ENCODE measurements at places on chromosomes 7 and 10.

- no peak for DNase-seq
Measured at GRCh38 chr7:47366211-47366610, 215.7 kb downstream of the TNS3 start.

DNA sequence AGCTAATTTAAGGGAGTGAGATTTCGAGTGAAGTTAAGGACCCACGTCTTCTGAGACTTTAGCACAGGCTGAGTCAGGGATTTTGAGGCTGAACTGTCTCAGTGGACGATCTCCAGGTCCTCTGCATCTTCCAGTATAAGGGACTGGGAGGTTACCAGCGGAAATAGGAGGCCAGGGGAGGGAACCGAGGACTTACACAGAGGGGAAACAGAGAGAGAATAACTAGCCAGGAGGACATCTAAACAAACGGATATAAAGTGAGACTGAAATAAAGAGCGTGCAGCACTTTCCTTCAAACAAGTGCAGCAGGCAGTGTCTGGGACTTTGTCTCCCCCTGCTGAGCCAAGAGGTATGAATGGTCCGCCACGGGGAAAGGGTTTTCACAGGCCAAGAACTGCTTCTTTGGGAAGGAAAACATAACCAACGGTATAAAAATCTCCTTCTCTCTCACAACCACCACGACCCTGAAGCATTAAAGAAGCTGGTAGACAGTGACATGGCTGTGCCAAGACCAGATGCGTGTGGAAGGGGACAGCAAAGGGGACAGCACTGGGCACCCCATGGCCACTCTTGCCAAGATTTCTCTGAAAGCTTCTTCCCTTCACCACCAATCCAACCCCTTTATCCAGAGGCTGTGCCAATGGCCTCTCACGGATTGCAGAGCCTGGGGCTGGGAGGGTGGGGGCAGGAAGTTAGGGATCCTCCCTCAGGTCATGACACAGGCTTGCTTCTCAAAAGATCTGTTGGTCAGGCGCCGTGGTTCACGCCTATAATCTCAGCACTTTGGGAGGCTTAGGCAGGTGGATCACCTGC, 72.0 kb downstream of the SLC37A3 start:
- peak; percentile 10 for DNase-seq

- DNase-seq = no peak
Measured at GRCh38 chr10:73967022-73967429, 30.9 kb upstream of the VCL start.

DNA sequence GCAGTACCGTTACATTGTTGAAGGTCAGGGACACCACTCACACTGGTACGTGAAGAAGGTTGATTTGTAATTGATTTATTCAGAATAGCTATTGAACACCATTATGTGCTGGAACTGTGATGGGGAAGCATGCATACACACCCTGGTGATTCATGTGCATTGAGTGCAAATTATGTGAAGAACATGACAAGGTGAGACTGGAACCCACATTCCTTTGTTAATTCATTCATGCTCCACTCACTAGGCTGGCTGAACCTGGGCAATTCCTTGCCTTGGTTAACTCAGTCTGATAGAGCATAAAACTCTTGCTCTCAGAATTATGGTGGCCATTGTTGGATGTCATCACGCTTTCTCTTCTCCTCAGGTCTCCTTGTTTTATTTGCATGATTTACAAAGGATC, 67.3 kb upstream of the TPK1 start:
- DNase-seq = no peak

DNA sequence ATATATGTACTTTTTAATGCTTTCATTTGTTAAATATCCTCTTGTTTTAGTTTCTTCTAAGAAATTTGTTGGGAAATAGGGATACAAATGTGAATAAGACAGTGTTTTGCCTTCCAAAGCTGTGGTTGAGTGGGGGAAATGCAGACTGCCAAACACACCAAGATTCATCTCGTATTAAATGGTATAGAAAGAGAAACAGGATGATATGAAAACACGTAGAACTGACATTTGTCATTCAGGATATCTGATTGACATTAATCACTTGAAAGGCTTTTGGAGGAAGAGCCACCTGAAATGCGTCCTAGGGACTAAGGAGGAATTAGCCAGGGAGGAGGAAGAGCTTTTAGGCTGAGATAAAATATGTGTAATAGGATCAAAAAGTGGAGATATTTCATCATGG, 287.4 kb upstream of the SEMA3C start:
- DNase-seq = no peak

- no peak for DNase-seq
Measured at GRCh38 chr10:121804460-121804859, 123.4 kb downstream of the ATE1 start.

GRCh38 chr7:13312307-13312706, 624.9 kb downstream of the ARL4A start:
- no peak for DNase-seq

DNA sequence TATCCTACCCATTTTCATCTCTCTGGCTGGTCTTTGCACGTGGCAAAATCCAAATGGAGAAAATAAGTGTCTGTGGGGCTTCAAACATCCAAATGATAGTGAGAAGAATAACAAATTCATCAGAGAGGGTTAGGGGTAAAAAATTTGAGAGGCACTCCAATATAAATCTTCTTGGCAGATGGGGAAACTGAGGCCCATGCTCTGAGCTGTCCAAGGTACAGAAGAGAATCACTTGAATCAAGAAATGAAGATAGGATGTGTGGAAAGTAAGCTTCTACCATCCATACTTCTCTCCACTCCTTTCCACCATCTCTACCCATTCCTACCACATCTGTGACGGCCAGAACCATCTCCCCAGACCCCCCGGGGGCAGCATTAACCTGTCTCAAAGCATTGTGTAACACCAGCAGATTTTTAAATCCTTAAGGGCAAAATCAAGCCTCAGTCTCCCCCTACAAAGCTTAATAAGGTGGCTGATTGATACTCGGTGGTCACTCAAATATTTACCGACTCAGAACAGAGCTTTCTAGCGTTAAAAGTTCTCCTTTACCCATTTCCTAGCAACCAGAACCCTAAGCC, 818 bp downstream of the GOT1 start:
- no peak for DNase-seq

- DNase-seq = no peak
Measured at GRCh38 chr7:134364619-134365037, 47.9 kb upstream of the SLC35B4 start.

DNA sequence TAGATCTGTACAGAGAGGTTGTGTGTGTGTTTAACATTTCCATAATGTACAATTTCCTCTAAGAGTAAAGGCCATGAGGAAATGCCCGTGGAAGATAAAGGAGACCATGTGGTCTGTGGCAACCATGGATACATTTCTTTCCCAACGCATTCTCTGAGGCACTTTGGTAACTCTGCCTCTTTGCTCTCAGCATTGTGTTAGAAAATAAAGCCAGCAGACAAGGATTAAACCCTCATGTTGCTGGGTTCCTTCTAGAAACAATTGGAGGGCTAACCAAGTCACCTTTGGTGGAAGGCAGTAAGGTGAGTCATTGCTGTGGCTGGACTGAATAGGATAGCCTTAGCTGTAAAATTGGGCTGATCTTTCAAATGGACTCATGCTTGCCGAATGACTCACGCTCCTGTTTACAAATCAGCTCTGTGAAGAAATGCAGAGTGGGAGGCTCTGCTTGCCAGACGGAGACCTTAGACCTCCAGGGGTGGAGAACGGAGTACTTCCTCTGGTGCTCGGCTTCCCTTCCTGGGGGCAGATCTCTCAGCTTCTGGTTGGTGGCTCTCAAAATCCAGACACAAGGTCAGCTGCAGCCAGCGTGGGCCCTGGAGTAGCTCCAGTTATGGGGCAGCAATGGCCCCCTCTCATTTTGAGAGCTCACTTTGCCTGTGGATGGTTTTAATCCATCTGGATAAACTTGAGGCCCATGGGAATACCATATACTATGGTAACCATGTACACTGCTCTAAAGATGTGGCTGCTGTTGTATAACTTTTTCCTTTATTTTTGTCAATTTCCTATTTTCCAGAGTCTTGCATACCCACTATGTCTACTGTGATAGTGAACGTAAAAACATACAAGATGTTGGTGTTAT, 137.3 kb downstream of the TCF7L2 start:
- no peak for DNase-seq

DNA sequence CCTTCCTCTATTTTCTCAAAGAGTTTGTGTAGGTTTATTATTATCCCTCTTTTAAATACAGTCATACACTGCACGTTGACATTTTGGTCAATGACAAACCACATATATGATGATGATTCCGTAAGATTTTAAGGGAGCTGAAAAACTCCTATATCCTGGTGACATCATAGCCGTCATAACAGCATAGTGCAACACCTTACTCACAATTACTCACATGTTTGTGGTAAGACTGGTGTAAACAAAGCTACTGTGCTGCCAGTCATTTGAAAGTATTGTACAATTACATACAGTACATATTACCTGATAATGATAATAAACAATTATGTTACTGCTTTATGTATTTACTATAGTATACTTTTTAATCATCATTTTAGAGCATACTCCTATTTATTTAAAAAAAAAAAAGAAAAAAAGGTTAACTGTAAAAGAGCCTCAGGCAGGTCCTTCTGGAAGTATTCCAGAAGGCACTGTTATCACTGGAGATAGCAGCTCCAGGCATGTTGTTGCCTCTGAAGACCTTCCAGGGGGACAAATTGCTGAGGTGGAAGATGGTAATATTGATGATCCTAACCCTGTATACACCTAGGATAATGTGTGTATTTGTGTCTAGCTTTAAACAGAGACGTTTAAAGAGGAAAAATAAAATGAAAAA, 123.3 kb upstream of the CDK1 start:
- DNase-seq = no peak

GRCh38 chr7:138755842-138756590, 41.8 kb upstream of the TMEM213 start:
- no peak for DNase-seq

GRCh38 chr10:90964781-90965465, 44.0 kb upstream of the ANKRD1 start:
- no peak for DNase-seq

GRCh38 chr10:112374724-112375541, 1.0 kb downstream of the ACSL5 start:
- DNase-seq = no peak

DNA sequence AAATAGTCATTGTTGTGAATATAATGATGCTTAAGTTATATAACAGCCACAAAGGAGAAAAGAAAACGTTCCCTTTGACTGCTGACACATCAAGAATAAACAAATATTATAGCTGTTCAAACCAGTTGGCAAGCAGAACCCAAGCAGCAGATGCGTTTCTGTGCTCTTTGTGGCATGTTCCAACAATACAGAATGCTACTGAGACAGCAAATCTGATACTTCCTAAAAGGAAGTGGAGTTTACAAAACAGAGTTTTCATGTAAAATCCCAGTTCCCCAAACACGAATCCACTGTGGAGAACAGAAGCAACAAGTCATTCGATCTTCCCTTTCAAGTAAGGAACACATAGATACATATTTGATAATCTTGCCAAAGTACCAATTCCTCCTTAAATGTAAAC, 170.9 kb upstream of the ASAH2 start:
- DNase-seq = no peak

- DNase-seq = no peak
Measured at GRCh38 chr7:99244939-99245338, 27.7 kb upstream of the MYH16 start.

- DNase-seq = no peak
Measured at GRCh38 chr7:47529826-47530555, 51.9 kb downstream of the TNS3 start.

DNA sequence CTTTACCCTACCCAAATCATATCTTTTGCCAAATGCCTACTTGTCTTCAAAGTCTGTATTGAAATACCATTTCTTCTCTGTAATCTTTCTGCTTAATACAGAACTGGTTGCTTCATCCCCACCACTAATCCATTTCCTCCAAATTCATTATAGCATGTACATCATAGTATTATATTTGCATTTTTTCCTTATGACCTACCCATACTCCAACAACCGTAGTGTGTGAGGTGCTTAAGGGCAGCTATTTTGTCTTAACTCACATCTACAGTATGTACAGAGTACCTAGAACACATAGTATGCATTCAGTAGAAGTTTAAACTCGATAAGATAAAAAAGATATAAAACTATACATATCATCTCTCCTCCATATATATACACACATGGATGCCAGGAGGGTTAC, 23.7 kb downstream of the ACSL5 start:
- no peak for DNase-seq

GRCh38 chr7:28174901-28175661, 5.5 kb downstream of the JAZF1 start:
- no peak for DNase-seq

- DNase-seq = no peak
Measured at GRCh38 chr10:128173386-128173785, 47.2 kb upstream of the MKI67 start.

GRCh38 chr7:99128076-99128950, 15.6 kb downstream of the SMURF1 start:
- DNase-seq = no peak

- DNase-seq = no peak
Measured at GRCh38 chr10:103896225-103896624, 21.8 kb downstream of the STN1 start.

GRCh38 chr7:117848941-117849340, 24.3 kb downstream of the CTTNBP2 start:
- no peak for DNase-seq

DNA sequence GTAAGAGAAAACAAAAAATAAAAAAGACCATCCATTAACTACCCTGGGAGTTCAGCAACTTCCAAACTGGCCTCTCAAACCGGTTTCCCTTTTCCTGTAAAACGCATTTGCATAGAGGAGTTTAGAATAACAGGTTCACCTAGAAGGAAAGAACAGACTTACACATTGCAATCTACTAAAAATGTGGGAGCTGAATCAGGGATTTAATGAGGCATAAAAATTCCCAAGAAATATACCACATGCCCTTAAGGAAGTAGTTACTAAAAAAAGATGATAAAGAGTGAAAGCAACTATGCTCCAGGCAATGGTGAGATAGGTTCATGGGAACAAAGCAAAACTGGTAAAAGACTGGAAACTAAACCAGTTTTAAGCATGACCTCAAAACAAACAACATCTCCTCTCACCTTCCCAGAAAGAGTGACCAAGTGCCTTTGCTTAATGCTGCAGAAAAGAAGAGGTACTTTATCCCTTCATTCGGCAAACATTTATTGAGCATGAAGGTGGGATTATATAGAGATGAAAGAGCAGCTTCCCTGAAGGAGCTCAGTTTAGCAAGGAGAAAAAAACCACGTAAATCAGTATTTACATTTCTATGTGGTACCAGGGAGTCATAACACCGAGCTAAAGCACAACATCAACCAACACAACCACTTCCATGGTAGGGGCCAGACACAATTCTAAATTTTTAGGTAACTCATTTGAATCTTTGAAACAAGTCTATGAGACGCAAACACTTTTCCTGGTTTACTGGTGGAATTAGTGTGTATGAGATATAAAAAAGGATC, 152.8 kb downstream of the SGMS1 start:
- DNase-seq = no peak

DNA sequence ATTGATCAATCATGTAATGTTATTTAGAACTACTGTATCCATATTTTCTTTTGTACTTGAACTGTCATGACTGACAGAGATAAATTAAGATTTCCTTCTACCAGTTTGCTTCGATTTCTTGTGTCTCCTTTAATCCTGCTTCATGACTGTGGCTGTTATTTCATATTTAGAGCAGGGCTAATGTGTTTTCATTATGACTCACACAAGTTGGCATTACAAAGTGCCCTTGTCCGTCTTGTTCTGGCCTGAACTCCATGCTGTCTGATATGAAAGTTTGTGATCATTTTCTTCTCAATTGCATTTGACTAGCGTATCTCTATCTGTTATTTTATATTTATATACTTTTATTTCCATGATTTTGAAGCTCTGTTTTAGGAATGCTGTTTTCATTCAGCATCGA, 344.1 kb upstream of the PRKCQ start:
- no peak for DNase-seq
